ENCODE measurements at places on chromosomes 16 and 17.

- DNase-seq = no peak
These were observed 6.1 kb downstream of the GNAO1 start for GRCh38 chr16:56197192-56197992.

GRCh38 chr17:82116246-82116645, 18.2 kb upstream of the FASN start:
- DNase-seq = no peak

GRCh38 chr16:66961914-66962313, 848 bp downstream of the CES3 start:
- DNase-seq = no peak

- DNase-seq = no peak
These were observed 401.2 kb downstream of the SEC14L1 start for GRCh38 chr17:77542011-77542410.

- no peak for DNase-seq
These were observed 14.6 kb upstream of the MED9 start for GRCh38 chr17:17462048-17462824.

DNA sequence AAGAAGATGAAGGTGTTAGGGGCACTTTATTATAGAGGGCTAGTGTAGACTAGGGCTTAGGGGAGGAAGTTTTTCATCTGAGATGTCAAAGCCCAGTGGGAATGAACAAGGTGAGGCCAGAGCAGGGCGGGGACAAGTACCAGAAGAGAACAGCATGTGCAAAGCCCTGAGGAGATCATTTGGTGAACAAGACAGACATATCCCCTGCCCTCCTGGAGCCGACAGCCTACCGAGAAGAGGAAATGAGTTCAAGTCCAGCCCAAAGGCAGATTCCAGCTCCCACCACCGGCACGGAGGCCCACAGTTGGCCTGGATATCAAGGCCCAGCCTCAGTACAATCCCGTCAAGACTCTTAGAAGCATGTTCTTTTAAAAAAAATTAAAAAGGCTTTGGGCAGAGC, 61.1 kb downstream of the C16orf78 start:
- DNase-seq = no peak

GRCh38 chr16:16063683-16064082, 114.3 kb downstream of the ABCC1 start:
- DNase-seq = no peak

- no peak for DNase-seq
These were observed 267.1 kb upstream of the TBX2 start for GRCh38 chr17:61132524-61132923.

DNA sequence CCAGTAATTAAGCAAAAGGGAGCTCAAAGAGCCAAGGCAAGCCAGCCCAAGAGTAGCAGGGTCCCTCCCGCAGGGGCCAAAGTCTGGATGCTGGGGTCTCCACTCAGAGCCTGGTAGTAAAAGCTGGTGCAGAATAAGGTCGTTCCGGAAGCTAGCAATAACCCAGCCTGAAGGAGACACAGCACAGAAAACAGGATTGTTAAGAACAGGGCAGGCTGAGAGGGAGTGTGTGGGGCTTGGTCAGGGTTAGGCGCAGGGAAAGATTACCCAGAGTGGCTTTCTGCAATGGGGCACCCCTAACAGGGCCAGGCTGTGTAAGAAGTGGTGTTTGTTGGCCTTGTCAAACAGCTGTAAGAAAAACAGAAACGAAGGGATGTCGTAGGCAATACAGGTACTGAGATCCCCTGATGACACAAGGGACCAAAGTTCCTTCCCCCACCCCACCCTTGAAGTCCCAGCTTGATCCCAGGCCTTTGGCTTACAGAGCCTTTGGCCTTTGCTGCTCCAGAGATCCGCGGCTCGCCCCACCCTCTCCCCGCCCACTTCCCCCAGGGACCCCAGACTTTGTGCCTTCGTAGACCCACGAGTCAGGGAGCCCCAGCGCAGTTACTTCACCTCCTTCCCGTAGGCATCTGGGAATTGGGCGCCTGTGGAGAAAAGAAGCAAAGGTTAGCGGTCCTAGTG, 712 bp downstream of the TMEM256 start:
- peak; percentile 15 for DNase-seq

GRCh38 chr17:44646280-44646679, 10.0 kb upstream of the MEIOC start:
- DNase-seq = no peak

DNA sequence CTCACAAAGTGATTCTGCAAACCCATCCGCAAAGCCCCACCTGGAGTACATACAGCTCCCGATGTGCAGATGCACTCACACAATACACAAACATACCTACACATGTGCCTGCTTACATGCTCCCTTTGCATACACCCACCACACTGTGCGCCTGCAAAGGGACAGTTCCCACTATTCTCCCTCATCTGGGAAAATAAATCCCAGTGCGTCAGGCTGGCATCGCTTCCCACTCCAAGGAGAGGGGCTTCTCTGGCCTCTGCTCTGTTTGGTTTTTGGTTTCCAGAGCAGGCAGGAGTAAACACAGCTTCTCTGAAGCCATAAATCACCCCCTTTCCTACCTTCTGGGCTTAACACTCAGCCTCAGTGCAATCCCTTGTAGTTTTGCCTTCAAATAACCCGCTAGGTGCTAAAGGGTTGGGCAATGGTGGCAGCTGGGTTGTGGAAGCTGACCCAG, 14.7 kb downstream of the HOXB4 start:
- DNase-seq = no peak

GRCh38 chr17:64777415-64778239, 115.5 kb upstream of the SMURF2 start:
- DNase-seq = no peak

DNA sequence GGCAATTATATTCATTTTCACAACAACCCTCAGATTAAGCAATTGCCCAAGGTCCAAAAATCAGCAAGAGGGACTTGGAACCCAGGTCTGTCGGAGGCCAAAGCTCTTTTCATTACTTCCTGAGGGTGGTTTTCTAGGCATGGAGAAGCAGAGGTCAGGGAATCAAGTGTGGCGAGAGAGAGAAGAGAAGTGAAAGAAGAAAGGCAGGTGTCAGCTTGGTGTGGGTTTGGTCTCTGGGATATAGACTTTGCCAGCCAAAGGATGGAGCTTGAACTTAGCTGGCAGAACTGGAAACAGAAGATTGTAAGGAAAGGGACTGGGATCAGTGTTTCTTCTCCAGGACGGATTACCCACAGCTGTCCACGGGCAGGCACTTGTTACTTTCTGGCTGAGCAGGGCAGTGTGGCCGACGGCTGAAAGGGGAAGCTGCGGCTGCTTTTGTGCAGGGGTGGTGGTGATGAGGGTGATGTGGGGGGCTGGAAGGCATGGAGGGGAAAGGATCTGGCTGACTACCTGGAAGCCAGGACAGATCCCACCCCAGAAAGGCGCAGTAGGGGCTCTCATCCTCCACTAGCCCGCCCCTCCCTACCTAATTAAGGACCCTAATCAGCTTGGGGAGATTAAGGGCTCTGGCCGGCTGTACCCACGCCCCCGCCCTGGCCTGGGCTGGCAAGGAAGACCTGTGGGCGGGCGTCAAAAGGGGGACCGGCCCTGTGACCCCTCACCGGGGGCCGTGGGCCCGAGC, at the start of gene GUCY2D:
Gene GUCY2D, plus strand, starts transcription at position 640 of the 745 bp plus-strand sequence. CDS start 433 bp downstream, outside the sequence.
- DNase-seq = no peak

DNA sequence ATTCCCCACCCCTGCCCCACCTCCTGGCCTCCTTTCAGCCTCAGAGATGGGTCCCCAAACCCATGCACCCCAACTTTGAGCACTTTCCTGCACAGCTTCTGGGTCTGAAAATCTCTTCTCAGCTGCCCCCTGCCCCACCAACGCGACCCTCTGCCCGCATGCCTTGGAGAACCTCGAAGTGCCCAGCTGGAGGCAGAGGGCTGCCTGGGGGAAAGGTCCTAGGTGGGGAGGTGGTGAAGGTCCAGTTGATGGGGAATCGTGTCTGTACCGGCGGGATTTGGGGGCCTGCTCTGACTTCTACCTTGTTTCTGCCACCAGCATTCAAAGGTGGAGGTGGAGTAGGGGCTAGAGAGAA, 1.3 kb downstream of the NKD1 start:
- DNase-seq = no peak

- DNase-seq = no peak
These were observed 50.5 kb downstream of the CACNG5 start for GRCh38 chr17:66885417-66885816.

GRCh38 chr16:55508271-55508921, 476 bp upstream of the LPCAT2 start:
- DNase-seq = no peak

GRCh38 chr17:64682261-64683181, 20.4 kb upstream of the SMURF2 start:
- DNase-seq = no peak

GRCh38 chr17:61477204-61477834, 25.1 kb downstream of the TBX4 start:
- DNase-seq = no peak

DNA sequence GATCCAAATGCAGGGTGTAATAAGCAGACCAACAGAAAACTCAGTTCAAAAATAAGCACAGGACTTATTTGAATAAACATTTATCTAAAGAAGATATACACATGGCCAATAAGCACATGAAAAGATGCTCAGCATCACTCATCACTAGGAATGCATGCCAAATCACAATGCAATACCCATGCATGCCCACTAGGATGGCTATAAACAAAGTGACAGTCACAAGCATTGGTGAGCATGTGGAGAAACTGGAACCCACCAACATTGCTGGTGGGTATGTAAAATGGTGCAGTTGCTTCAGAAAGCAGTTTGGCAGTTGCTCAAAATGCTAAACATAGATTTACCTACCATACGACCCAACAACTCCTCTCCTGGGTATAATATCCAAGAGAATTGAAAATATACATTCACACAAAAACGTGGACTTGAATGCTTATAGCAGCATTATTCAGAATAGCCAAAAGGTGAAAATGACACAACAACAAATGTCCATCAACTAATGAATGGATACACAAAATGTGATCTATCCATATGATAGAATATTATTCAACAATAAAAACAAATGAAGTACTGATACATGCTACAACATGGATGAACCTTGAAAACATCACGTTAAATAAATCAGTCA, 20.1 kb downstream of the UBE2O start:
- no peak for DNase-seq

- no peak for DNase-seq
These were observed 58.9 kb downstream of the BAIAP2 start for GRCh38 chr17:81093619-81094508.

- no peak for DNase-seq
These were observed 7.5 kb upstream of the ITGA2B start for GRCh38 chr17:44396946-44397345.

GRCh38 chr17:61366715-61367413, 32.8 kb upstream of the TBX2 start:
- no peak for DNase-seq

DNA sequence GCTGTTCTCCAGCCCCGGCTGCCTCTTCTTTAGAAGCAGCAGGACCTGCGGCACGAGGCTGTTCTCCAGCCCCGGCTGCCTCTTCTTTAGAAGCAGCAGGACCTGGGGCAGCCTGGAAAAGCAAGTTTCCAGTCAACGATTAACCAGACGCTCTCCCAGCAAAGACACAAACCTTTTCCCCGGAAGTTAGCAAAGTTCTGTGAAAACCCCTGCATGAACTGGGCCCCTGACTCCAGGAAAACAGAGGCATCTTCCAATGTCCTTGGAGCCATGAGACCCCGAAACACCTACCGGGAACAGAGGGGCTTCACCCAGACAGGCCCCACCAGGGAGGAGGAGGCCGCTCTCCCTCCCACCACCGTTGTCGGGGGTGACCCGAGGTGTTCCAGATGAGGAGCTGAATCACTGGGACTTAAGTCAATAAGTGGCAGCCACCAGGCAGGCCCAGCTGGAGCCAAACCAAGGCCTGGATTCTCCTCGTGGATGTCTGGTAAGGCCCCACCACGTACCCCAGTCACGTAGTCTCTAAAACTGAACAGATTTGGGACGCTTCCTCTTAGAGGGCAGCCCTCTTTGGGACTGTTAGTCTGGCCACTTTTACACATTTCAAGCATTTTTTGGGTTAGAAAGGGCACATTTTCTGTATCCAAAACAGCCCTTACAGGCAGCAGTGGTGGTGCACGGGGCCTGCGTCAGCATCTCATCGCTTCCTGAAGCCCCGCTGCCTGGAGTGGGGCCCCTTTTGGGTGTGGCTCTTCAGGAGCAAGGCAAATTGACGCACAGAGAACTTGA, at the start of gene RPH3AL:
Gene RPH3AL, minus strand, starts transcription at position 387 of the 792 bp plus-strand sequence. CDS start 25,264 bp downstream, outside the sequence.
- peak; percentile 16 for DNase-seq

DNA sequence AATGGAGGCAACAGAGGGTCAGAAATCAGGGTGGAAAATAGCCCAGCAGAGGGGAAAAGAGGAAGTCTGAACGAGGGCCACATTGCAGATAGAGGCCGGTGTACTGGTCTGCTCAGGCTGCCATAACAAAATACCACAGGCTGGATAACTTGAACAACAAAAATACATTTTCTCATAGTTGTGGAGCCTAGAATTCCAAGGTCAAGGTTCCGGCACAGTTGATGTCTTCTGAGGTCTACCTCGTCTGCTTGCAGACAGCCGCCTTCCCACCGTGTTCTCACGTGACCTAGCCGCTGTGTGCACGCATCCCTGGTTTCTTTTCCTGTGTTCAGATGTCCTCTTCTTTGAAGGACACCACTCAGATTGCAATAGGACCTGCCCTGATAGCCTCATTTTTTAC, 249.4 kb downstream of the WWOX start:
- DNase-seq = no peak

DNA sequence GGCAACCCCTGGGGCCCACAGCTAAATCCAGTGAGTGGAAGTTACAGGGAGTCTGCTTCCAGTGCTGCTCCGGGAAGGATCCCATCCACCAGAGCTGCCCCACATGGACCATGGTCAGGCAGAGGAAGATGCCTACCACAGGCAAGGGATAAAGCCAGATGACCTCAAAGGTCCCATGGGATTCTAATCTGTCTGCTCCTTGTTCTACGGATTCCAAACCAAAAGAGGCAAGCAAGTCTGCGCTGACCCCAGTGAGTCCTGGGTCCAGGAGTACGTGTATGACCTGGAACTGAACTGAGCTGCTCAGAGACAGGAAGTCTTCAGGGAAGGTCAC, 1.4 kb downstream of the CCL4L2 start:
- DNase-seq = no peak

DNA sequence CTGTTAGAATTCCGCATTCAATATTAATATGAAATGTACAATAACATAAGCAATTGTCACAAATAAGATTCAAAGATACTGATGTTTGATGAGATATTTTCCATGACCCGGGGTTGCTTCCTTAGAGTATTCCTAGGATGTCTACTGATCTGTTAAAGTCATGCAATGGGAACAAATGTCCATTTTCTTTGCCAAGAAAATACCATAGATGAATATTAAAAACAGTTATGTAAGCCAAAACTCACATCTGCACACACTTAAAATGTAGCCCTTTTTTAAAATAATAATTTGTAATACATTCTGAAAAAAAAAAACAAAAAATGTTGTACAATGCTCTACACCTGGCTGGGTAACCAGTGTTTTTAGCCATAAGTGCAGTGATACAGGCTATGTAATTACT, 259.4 kb upstream of the AXIN2 start:
- DNase-seq = no peak

Measured in CD4-positive, alpha-beta T cell treated with Interleukin-4 for 1 hour (primary cell).